ENCODE measurements at places on chromosomes 16 and 17.
A peak's percentile ranks its signal among the peaks of the same experiment; 100 is the strongest.

DNA sequence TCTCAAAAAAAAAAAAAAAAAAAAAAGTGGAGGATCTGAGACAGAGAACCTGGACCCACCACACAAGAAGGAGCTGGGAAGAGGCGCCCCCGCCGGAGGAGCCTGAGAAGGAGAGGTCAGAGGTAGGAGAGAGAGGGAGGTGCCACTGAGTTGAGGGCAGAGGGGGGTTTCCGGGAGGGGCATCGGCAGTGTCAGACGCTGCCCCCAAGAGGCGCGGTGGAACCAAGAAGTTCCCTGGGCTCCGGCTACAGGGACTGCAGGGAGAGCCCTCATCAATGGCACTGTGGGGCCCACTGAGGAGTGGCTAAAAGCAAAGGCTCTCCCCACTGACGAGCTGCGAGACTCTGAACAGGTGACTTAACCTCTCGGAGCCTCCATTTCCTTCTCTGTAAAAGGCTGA lies 4.2 kb downstream of the CCDC42 start:
- peak; percentile 67 for DNase-seq

GRCh38 chr17:78127239-78127887 lies 1.2 kb downstream of the TMC6 start:
- DNase-seq: peak; percentile 79

GRCh38 chr17:68565661-68566441 lies 35.3 kb downstream of the FAM20A start:
- no peak for DNase-seq

GRCh38 chr16:3950343-3951193 lies 70.1 kb upstream of the CREBBP start:
- DNase-seq: no peak

DNA sequence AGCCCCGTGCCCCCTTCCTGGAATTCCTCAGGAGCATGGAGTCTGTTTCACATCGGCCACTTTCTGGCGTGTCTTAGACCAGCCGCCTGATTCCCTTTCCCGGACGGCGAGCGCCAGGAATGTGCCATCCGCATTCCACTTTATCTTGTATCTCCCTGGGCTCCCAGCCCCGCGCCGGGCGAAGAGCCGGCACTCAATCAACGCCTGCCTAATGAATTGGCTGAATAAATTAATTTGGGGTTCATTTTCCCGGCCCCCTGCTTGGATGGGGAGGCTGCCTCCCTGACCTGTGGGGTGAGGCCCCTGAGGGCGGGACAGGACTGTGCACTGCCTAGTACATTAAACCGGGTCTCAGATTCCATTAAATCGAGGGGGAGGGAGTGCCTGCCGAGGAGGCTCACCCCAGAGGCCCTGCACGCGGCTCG lies 282.3 kb upstream of the TNRC6C start:
- no peak for DNase-seq

DNA sequence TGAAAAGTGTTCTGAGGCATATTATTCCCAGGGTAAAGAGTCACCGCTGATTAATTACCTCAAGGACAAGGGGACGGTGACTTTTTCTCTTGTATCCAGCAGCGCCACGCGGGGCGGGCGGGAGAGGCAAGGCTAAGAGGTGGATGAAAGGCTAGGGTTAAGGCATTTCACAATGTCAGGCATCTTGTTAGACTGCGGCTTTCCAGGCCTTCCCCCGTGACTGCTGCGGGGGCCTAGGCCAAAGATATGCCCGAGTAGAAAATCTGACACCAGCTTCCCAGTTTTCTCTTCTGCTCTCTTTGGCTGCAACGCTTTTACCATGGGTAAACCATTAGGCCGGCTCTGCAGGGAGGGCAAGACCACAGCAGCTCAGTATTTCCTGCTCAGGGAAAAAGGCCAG lies 698.2 kb downstream of the MAF start:
- DNase-seq: no peak

DNA sequence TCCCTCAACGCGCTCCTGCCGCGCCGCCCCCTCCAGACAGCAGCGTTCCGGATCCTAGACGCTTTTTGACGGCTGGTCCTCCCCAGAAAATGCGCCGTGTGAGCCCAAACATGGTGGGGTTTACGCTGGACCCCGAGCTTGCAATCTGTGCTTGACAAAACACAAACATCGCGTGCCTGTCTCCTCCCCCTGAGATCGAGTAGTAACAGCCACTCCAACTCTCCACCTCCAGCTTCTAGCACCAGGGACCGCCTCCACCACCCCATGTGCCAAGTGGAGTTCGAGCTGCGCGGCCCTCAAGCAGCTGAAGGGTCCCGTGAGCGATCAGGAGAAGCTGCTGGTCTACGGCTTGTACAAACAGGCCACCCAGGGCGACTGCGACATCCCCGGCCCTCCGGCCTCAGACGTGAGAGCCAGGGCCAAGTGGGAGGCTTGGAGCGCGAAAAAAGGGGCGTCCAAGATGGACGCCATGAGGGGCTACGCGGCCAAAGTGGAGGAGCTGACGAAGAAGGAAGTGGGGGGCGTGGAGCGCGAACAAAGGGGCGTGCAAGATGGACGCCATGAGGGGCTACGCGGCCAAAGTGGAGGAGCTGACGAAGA lies 656 bp upstream of the GEMIN4 start:
- no peak for DNase-seq

GRCh38 chr16:259226-259625 lies 16.5 kb downstream of the RGS11 start:
- DNase-seq: no peak

GRCh38 chr16:11667221-11667823 lies 933 bp upstream of the SNN start:
- DNase-seq: no peak

DNA sequence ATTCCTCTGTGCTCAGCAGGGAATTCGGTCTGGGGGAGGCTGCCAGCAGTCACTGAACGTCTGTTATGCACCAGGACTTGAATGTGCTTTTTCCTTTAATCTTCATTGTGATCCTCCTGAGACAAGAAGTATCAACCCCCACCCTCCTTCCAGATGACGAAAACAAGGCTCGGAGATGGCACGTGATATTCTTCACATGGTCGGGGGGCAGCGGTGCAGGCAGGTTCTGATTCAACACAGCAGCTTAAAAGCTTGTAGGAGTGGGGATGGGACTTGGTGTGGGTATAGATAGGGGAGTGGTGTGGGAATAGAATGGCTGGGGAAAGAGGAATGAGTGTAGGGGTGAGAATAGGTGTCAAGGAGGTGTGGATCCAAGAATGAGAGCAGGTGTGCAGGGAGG lies 6.4 kb downstream of the NECAB2 start:
- DNase-seq: no peak

- no peak for DNase-seq
Measured at GRCh38 chr16:53936529-53936928, 232.6 kb downstream of the FTO start.

DNA sequence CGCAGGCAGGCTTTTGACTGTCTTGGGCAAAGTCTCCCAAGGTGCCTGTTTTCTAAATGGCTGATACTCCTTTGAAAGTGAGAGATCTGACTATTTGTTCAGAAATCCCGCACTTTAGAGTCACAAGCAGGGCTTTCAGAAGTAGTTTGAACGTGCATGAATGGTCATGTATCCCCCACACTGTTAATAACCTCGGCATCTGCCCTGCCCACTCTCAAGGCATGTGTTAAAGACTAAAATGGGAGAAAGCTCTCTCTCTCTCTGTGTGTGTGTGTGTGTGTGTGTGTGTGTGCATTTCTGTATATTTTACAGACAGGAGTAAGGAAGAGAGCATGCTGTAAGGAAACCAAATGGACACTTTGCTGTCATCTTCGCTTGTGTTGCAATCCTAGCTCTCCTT lies 163.7 kb downstream of the MAF start:
- DNase-seq: no peak

- no peak for DNase-seq
Measured at GRCh38 chr16:21608639-21609328, 9.4 kb downstream of the METTL9 start.

GRCh38 chr17:42797067-42798007 lies 1.2 kb downstream of the COA3 start:
- DNase-seq: no peak

DNA sequence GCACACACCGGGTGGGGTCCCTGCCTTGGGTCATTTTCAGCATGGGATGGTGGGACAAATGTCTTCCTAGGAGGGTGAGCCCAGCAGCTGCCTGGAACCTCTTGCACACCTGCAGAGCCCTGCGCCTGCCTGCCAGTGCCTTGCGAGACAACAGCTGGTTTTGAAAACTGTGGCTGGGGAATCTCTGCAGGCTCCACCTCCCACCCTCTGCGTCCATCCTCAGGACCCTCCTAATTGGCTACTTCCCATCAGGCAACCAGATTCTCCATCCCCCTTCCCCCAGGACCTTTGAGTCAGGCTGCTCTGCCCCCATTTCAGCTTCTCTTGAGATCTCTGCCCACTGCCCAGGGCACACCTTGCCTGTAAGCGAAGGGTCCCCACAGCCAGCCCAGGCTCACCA lies 26.6 kb downstream of the PEMT start:
- DNase-seq: no peak

DNA sequence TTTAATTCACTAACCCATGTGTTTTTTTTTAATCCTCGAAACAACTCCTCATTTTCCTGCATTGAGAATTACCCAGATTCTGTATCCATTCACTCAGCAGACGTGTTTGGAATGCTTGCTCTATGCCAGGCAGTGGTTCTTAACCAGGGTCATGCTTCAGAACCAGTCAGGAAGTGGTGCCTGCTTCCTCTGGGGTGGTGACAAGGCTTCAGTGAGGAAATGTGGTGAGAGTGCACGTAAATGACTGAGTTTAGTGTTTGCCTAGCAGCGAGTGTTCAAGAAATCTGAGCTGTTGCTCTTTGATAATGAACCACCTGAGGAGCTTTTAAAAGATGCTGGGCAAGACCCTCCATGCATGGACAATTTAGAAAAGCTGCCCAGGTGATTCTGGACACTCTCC lies 9.9 kb downstream of the ZFP90 start:
- DNase-seq: no peak

GRCh38 chr16:9695152-9695551 lies 487.1 kb downstream of the GRIN2A start:
- no peak for DNase-seq

GRCh38 chr16:1050516-1050915 lies 22.0 kb upstream of the SSTR5 start:
- DNase-seq: no peak

DNA sequence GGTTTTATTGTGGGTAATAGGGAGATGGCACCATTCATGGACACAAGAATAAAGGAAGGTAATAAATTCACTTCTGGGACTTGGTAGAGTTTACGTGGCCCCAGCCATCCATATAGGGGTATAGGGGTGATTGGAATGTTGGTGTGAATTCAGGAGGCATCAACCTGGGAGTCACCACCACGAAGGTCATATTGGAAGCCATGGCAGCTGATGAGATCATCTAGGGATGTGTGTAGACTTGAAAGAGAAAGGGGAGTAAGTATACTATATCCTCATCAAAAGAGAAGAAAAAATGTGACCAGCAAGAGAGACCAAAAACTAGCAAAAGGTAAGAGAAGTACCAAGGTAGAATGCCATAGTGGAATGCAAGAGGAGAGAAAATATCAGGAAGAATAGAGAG lies 26.6 kb upstream of the GINS3 start:
- DNase-seq: no peak

GRCh38 chr17:78558989-78559388 lies 18.2 kb downstream of the DNAH17 start:
- DNase-seq: no peak

GRCh38 chr17:383771-384621 lies 31.4 kb upstream of the RPH3AL start:
- no peak for DNase-seq

DNA sequence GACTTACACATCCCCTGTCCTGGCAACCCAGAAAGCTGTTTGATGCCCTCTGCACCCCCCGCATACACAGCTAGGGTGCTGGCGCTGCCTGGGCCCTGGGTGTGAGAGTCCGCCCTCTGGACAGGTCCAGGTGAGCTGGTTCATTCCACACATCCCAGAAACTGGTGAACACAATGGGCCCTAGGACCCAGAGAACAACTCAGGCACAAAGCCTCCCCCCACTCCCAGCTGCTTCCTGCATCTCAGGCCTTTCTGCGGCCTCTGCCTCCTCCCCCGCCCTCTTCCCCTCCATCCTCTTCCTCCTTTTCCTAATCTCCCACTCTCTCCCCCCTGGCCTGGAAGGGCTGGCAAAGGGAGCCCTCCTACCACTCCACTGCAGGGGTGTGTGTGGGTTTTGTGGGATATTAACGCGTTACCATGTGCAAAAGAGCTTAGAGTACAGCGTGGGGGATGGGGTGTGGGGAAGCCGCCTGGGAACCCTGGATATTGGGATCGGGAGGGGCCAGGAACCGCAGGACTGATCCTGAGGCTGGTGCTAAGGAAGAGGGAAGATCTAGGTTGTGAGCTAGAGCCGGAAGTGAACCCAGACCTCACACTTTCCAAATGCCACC lies 1.6 kb upstream of the PPP1R9B start:
- DNase-seq: peak; percentile 75

DNA sequence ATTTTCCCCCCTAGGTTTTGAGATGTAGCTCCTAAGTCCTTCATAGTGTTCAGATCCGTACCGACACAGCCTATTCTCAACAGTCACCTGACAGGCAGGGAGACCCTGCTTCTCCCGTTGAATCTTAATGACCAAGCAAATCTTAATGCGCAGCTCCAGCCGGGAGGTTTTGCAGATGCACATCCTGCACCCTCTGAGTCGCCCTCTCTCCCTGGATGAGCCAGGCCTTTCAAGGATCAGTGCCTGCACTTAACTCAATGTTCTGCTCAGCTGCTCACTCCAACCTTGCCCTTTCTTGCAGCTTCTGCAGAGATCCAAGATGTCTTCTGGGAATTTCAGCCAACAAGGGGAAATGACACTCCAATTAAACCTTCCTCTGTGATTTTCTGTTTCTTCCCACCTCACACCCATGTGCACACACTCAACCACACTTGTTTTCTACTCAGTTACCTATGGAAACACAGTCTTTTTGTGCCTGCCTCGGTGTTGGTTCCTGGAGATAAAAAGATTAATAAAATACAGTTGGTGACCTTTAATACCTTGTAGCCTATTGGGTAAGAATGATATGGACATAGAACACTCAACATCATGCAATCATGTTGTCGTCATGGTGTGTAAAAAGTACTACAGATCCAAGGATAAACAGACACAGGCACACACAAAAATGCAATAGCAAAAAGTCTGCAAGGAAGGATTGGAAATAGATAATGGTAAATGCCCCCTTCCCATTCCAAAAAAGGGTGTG lies 76.9 kb upstream of the DYNLRB2 start:
- DNase-seq: no peak

GRCh38 chr17:48915459-48916282 lies 7.5 kb downstream of the UBE2Z start:
- DNase-seq: no peak

- DNase-seq: peak; percentile 78
Measured at GRCh38 chr16:1188432-1189189, 35.7 kb downstream of the CACNA1H start.

GRCh38 chr17:48878920-48879898 lies 13.4 kb upstream of the ATP5MC1 start:
- no peak for DNase-seq

GRCh38 chr17:62140836-62141235 lies 75.8 kb upstream of the MED13 start:
- DNase-seq: no peak

GRCh38 chr17:75601057-75601987 lies 13.7 kb downstream of the MYO15B start:
- DNase-seq: peak; percentile 75

DNA sequence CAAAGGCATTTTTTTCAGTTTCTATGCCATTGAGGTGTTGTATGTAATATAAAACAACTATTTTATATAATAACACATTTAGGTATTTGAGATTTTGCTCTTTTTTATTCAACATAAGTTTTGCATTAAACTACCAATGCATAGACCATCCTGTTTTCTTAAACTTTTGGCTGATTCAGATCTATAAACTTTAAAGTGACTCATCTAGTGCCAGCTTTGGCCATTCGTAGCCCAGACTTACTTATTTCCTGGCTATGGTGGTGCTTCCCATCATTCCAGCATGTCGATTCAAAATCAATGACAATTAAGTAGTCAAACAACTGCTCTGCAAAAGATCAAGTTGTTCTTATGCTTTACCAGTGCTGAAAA lies 3.1 kb downstream of the ERI2 start:
- no peak for DNase-seq

All from activated naive CD8-positive, alpha-beta T cell treated with anti-CD3 and anti-CD28 coated beads, Interleukin-2, amount 10 ng/mL, durations not matched to agents 7 days and 5 days (primary cell).